Fibroblast of skin of abdomen (primary cell): ENCODE measurements at places on chromosomes 16 and 17.

- no peak for DNase-seq
Observed at GRCh38 chr16:86848821-86849220, 270.5 kb downstream of the FOXL1 start.

- DNase-seq = peak; percentile 56
Observed at GRCh38 chr17:59521465-59522126, 43.8 kb upstream of the DHX40 start.

- peak; percentile 81 for DNase-seq
Observed at GRCh38 chr17:66301864-66302741, at the start of gene PRKCA. Gene PRKCA (plus strand): TSS chr17:66302613.

- DNase-seq = no peak
Observed at GRCh38 chr16:73150786-73151185, 102.9 kb upstream of the ZFHX3 start.

DNA sequence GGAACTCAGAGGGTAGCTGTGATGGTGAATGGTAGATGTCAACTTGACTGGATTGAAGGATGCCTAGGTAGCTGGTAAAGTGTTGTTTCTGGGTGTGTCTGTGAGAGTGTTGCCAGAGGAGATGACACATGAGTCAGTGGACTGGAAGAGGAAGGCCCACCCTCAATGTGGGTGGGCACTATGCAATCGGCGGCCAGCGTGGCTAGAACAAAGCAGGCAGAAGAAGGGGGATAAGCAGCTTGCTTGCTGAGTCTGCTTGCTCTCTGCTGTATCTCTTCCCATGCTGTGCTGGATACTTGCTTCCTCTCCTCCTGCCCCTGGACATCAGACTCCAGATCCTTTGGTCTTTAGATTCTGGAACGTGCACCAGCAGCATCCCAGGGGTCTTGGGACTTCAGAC lies 128.1 kb downstream of the AIPL1 start:
- no peak for DNase-seq

GRCh38 chr17:80869481-80870145 lies 122.0 kb upstream of the CHMP6 start:
- no peak for DNase-seq

GRCh38 chr17:60665602-60666001 lies 12.0 kb upstream of the BCAS3 start:
- DNase-seq = no peak

- DNase-seq = no peak
Observed at GRCh38 chr17:34201767-34202166, 53.3 kb upstream of the CCL2 start.

DNA sequence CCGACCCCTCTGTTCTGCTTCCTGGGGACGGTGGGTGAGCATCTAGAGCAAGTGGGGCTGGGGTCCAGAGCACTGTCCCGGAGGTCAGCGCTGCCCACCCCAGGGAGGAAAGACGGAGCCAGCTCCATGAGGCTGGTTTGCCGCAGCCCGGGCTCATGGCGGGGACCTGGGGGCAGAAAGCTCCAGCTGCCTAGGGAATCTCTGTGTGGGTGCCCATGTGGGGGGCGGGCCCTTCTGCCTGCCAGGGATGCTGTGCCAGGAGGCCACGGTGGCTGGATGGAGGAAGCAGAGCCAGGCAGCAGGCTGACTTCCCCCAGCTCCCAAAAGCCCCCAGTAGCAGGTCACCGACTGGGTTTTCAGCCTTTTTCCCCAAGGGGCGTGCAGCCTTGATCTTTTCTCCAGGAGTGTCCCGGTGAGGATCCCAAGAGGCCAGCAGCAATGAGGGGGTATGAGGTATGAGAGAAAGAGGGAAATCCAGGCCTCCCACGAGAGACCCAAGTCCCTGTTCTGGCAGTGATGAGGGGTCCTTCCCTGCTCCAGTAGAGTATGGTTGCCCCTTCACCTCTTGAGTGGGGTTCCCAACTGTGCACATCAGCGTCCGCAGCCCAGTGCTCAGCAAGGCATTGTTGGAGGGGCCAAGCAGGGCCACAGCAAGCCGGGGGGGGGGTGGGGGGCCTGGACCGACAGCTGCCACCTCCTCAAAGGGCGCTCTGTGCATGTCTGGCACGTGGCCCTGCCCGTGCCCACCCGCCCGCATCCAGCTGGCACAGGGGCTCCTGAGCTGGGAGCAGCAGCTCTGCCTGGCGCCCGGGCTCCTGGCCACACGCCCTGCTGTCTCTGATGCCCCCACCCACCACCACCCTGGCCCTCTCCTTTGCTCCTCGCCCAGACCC lies 15.6 kb upstream of the BCAR1 start:
- DNase-seq = no peak

GRCh38 chr17:56801459-56802178 lies 32.1 kb downstream of the C17orf67 start:
- DNase-seq = no peak

- peak; percentile 19 for DNase-seq
Observed at GRCh38 chr17:37779554-37779953, 34.7 kb upstream of the HNF1B start.

- DNase-seq = no peak
Observed at GRCh38 chr16:5188318-5188988, 90.9 kb upstream of the EEF2KMT start.

- DNase-seq = peak; percentile 90
Observed at GRCh38 chr16:64428463-64429113, 693.3 kb downstream of the CDH11 start.

GRCh38 chr17:64369007-64369893 lies 21.4 kb downstream of the PECAM1 start:
- no peak for DNase-seq

- peak; percentile 71 for DNase-seq
Observed at GRCh38 chr16:8998108-8998507, 34.4 kb upstream of the USP7 start.

GRCh38 chr17:39002991-39003715 lies 36.0 kb upstream of the FBXO47 start:
- DNase-seq = peak; percentile 51

DNA sequence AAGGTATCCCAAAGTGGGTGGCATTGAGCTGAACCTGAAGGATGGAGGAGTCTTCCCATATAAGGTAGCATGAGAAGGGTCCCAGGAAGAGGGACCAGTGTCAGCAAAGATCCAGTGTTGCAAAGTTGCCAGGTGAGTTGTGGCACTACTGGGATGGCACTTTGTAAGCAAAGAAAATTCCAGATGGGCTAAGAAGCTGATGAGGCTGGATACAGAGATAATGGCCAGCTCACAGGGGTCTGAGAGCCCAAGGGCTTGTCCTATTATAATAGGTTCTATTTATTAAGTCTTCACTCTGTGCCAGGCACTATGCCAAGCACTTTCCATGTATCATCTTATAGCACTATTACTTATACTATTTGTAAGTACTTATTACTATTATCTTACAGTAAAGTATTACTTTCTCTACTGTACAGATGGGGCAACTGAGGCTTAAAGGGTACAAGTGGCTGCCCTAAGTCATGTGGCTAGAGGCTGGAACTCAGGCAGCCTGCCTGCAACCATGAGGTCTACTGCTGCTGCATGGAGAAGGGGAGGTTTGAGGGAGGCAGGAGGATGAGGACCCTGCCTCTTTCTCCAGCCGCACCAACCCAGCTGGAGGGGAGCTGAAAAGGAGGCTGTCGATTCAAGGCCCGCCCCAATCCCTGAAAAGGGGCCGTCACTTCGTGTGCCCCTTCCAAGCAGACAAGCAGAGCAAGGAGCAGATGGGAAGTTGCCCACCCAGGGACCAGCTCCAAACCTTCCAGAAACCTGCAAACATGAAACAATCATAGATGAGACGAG lies 86.5 kb downstream of the C16orf78 start:
- no peak for DNase-seq

- DNase-seq = no peak
Observed at GRCh38 chr17:73535746-73536145, 108.5 kb downstream of the SDK2 start.

DNA sequence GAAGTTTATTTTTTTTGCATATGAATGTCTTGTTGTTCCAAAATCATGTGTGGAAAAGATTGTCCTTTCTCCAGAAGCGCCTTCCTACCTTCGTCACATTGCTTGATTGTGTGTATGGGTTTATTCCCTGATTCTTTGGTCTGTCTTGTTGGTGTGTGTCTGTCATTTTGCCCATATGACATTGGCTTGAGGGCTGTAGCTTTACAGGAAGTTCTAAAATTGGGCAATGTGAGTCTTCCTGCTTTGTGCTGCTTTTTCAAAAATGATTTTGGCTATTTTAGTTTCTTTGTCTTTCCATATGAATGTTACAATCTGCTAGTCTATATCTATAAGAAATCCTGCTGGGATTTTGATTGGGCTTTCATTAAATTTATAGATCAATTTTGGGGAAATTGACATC lies 217.2 kb downstream of the SNX29 start:
- no peak for DNase-seq

DNA sequence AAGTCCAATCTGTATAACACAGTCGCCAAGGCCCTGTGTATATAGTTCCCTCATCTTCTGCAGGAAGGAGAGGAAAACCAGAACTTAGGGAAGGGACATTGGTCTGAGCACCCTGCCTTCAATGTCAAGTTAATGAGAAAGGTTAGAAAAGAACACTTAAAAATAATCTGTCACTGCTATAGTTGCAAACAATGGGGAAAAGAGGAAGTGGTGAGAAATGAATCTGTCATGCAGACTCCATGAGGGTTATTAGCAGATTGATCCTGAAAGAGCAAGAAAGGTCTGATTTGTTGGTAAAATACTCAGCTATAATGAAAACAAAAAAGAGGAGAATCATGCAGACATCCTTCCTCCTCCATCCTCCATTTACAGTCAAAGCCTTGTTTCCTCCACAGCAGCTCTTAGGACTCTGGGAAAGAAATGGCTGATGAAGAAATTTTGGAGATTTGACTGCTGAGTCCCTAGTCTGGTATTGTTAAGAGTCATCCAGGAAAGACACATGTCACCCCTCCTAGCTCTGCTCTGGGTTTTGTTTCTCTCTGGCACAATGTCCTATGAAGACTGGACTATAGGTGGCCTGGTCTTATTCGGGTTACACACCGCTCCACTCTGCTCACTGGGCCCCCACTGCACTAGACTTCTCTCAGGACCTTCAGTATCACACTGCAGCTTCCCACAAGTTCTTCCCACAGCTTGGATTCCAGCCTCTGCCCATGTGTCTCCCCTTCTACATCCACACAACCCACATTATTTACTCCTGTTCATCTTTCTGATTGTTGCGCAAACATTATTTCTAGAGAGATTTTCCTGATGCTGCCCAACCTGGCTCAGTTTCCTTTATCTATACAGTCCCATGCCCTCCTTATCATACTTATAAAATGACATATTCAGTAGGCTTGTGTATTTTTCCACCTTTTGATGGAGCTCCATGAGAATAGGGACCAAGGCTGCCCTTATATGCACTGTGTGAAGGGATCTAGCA lies 56.5 kb upstream of the XYLT1 start:
- DNase-seq = no peak

DNA sequence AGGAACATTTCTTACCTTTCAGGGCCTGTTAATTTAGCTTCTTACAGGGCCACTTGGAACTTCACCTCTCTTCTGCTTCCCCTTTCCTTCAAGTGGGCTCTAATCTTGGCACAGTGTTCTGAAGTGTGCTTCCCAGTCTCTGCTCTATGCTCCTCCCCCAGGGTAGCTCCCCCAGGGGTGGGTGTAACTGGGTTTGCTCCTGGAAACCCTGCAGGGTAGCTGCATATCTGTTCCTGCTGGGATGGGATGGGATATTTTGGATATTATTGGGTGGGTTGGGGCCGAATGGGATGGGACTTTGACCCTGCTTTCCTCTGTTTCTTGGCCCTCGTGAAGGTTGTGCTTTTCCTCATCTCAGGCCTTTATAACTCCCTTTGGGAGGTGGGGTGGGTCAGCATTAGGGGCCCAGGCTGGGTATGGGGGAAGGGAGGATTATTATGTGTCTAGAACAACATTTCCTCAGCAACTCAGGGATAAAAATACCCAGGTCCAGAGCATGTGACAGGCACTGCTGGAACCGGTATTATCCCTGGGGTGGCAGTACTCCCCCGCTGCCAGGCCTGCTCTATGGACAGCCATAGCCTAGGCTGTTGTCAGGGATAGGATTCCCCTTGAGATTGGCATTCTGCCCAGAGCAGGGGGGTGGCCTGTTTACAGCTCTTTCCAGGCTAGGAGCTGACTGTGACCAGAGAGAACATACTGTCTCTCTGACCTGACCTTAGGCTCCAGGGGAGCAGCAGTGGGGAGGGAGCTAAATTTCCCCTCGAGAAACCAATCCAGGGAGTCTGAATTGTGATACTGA lies 5.0 kb downstream of the NFE2L1 start:
- DNase-seq = peak; percentile 30

DNA sequence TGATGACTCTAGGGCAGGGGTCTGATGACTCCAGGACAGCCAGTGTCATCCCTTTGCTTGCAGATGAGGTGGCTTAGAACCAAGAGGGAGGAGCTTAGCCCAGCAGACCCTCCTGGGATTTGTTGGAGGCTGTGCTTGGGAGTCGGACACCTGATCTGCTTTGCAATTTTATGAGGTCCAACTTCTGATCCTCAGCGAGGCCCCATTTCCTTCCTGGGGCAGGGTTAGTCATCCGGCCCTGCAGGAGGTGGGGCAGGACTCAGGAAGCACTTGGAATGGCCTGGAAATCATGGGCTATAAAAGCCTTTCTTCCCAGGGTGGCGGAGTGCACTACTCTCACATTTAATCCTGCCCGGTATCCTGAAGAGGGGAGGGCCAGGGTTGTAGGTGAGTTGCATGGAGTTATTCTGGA lies 168.5 kb downstream of the MSI2 start:
- no peak for DNase-seq

- peak; percentile 63 for DNase-seq
Observed at GRCh38 chr16:641326-642188, at the start of gene MCRIP2. Gene MCRIP2 (plus strand): TSS chr16:641828. CDS start chr16:641992, 164 bp downstream.

DNA sequence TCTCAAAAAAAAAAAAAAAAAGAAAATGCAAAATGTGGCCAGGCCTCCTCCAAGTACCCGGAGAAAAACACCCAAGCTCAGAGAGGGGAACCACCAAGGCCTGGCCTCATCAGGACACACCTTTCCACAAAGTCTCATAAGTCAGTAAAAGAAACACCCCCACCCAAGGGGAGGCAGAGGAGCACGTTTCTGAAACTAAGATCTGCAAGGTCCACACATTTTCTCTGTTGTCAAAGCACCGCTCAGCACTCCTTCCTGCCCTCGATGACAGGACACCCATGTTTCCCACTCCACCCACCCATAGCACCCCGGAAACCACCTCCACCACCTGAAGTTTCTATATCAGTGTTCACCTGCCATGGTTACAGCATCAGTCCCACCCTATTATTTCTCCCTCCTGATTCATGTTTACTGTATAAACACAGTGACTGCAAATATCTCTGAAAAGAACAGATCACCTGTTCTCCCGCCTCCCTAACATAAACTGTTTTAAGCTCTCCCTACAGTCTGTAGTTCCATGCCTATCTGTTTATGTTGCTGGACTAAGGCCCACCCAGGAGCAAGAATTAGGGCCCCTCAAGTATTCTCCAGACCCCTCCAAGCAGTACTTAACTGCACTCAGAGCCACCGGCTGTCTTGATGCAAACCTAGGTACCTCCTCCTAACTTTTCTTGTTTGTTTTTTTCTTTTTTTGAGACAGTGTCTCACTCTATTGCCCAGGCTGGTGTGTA lies 2.0 kb downstream of the CORO7 start:
- DNase-seq = no peak

DNA sequence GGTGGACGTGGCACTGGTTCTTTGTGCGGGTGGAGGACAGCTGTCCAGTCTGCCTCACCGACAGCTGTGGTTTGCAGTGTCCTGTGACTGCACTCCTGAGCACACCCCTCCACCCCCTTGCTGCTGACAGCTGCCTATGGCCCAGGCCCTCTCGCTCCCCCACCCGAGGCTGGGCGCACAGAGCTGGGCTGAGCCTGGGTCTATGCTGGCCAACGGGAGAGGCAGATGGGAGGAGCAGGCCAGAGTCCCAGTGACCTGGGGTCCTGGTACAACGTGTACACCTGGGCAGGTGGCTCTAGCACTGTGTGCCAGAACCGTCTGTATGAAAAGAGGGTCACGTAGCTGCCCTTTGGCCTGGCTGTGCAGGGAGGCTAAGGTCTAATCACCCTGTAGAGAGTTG lies 30.5 kb downstream of the BAIAP2 start:
- DNase-seq = no peak
